ENCODE measurements at places on chromosomes 3 and 15.

GRCh38 chr3:69411346-69411745 is 25.5 kb upstream of the FRMD4B start:
- DNase-seq = no peak

- no peak for DNase-seq
These were observed 344.6 kb downstream of the GRM7 start for GRCh38 chr3:7205535-7205934.

GRCh38 chr3:51311055-51311454 is 74.0 kb upstream of the MANF start:
- DNase-seq = no peak

DNA sequence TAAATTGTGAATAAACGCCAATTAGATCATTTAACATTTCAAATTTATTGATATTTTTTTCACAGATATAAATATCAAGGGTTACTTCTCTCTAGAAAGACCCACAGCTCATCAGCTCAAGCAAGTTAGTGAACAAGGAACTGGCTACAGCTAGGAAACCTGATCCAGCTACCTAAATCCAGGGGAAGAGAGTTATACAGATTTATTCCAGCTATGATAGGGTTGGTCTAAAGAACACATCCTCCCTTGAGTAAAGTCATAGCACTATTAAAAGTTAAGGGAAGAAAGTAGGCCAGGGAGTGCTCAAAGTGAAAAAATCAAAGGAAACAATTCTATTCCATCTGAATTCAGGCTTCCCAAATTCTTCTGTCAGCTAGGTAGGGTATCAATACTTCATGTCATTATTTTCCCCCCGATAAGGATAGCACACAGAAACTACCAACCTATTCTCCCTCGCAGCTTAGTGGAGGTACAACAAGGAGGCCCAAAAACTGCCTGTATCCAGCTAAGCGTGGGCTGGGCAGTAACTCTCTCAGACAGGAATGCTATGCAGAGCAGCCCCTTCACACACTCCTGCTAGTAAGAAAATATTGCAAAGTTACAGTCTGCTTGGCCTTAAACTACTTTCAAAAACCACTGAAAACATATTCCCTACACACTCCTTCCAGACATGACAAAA is 44.0 kb downstream of the DCUN1D1 start:
- no peak for DNase-seq

GRCh38 chr3:25427942-25428788 is at the start of gene RARB:
RARB (plus strand) TSS chr3:25428263; CDS start chr3:25428732, 469 bp downstream.
- peak; percentile 70 for DNase-seq

DNA sequence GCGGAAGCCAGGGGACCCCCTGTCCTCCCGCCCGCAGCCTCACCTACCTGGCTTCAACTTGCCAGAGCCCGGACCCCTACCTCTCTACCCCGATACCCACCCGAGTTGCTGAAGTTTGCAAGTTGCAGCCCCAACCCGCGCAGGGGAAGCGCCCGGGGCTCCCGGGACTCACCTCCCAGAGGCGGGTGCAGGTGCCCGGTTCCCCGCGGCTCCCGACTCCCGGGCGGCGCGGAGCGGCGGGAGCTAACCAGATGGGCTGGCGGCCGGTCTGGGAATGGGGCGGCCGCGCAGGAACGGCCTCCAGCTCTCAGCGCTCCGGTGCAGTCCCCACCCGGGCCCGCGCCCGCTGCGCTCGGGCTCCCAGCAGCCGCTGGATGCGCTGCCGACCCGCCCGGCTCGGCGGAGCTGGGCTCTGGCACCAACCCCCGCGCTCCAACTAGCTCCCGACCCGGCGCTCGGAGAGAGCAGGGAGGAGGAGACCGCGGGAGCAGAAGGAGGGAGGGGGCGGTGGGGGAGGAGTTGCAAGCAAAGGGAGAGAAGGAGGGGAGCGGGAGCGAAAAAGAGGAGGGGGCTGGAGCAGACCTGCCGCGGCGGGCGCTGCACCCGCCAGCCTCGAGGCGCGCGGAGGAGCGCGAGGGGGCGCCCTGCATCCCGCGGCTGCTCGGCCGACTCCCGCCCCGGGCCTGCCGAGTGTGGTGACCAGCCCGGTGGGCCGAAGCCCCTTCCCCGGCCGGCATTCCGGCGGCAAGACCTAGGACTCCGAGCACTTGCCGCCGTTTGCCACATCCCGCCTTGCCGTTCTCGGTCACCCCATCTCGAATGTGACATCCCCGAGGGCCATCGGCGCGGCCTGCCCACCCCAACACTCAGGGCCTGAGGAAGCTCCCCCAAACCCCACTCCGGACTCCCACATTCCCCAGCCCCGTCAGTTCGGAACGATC is at the start of gene SEMA5B:
TSS of gene SEMA5B (minus strand) at position 472 of the 941 bp plus-strand sequence. CDS start 66,500 bp downstream, outside the sequence.
- peak; percentile 62 for DNase-seq

DNA sequence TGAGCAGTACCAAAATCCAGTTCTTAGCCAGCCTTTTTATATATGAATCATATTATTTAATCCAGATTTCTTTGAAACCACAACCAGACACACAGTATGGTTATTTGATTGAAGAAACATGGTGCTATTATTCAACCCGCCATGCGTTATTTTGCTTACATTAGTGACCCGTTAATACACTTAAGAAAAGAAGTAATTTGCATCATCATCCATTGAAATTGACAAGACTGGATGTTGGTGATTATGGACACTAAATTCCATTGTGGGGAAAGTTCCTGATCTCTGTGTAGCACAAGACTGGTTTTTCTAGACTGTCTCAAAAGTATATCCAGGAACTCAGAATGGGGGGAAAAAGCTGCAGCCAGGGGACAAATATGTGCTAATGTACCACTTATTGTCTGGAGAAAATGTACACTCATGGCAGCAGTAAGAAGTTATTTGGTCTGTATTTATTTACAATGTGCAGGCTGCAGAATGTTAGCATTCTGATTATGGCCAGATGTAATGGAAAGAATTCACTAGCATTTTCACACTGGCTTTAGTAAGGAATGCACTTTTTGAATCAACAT is 80.3 kb downstream of the FILIP1L start:
- no peak for DNase-seq

DNA sequence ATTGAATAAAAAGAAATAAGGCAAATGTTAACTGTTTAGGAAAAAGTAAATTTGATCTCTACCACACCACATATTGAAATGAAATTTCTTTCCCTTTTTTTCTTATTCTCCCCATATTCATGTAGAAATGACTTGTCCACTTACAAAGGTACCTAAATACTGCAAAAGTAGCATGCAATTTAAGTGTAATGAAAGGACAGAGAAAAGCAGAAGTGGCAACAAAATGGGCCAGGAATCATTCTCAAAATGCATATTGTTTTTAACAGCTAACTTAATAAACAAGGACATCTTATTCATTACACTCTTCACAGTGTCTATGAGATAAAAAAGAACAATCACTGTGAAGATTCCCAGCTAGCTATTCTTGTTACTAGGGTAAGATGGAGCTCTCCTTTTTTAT is 40.6 kb upstream of the FGF7 start:
- DNase-seq = no peak

GRCh38 chr3:180048103-180048502 is 11.4 kb upstream of the PEX5L start:
- DNase-seq = no peak

DNA sequence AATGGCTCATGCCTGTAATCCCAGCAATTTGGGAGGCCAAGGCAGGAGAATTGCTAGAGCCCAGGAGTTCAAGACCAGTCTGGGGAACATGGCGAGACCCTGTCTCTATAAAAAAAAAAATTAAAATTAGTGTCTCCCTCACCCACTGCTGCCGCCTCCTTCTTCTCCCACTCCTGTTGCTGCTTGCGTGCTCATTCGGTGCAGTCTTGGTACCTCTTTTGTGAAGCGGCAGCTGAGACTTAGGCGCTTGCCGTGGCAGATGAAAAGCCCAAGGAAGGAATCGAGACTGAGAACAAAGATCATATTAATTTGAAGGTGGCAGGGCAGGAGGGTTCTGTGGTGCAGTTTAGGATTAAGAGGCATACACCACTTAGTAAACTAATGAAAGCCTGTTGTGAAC is 20.0 kb downstream of the GLB1 start:
- no peak for DNase-seq

DNA sequence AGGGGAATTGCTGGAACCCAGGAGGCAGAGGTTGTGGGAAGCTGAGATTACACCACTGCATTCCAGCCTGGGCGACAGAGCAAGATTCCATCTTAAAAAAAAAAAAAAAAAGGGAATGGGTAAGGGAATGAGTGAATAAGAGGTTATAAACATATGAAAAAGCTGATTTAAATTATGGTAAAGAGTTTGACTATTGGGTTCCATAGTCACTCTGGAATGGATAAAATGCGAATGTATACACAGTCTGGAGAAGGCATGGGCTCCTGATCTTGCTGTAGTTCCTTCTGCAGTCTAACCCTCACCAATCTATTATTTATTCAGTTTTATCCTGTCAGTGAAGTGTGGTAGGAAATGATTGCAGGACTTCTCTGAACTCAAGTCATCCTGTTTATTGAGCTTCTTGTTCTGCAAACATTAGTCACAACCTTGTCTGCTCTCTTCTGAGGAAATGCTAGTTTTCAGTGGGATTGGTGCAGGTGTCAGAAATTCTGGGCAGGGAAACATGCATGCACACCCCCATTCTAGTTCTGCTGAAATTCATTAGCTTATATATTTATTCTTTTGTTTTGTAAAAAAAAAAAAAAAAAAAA is 190.9 kb upstream of the CFAP20DC start:
- DNase-seq = no peak

DNA sequence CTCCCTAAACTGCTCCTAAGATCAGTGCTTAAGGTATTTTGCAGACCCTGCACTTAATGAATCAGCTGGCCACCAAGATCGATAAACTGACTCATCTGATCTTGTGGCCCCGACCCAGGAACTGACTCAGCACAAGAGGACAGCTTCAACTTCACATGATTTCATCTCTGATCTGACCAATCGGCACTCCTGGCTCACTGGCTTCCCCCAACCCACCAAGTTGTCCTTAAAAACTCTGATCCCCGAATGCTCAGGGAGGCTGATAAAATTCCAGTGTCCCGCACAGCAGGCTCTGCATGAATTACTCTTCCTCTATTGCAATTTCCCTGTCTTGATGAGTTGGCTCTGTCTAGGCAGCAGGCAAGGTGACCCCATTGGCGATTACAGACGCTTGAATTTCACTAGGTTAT is 13.5 kb downstream of the HTR3E start:
- DNase-seq = no peak

GRCh38 chr3:13879946-13880810 is at the start of gene WNT7A:
WNT7A (minus strand) TSS chr3:13880071; CDS start chr3:13879816, 255 bp downstream.
- peak; percentile 49 for DNase-seq

- no peak for DNase-seq
These were observed 327.1 kb downstream of the SATB1 start for GRCh38 chr3:18097989-18098388.

GRCh38 chr3:98014268-98014585 is 20.9 kb downstream of the GABRR3 start:
- no peak for DNase-seq

DNA sequence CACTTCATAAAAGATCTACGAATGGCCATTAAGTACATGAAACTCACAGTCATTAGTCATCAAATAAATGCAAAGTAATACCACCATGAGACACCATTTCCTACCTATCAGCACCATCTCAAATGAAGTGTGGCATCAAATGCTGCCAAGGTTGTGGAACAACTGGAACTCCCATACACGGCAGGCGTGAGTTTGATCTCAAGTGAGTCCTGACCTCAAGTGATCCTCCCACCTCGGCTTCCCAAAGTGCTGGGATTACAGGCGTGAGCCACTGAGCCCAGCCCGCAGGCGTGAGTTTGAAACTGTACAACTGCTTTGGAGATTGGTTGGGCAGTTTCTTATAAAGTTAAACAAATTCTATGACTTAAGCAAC is 28.8 kb upstream of the HDAC11 start:
- no peak for DNase-seq

DNA sequence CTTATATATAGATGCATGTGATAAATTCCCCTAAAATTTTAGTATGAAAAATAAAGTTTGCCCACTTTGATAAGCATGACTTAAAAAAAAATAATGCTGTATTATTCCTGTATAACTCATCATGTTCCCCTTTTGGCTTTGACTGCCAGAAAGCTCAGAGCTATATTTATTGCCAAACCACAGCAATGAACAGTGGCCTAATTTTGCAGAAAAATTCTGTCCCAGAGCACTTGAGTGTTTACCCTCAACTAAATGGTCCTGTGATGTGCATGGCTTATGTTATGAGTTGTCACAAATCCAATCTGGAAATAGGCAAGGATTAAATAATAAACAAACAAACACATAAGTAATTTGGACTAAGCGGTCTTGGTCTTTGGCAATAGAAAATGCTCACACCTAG is 276.7 kb downstream of the SLC9A9 start:
- DNase-seq = no peak

GRCh38 chr15:78210349-78210717 is 24.0 kb downstream of the ACSBG1 start:
- no peak for DNase-seq

DNA sequence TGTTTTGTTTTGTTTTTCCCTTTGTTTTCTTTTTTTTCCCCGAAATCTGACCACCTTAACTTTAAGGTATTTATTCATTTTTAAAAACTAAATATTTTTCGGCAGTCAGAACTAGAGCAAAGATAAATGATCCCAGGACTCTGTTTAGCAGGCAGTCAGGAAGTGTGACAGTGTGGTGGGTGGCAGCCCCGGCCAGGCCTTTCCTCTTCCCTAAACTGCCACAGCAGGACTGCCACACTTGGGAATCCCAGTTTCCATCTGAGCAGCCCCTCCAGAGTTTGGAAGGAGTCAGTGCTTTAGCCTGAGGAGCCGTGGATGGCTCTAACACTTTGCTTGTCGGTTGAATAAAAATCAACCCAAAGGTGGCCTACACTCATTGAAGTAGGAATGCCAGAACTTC is 6.9 kb downstream of the CCRL2 start:
- no peak for DNase-seq

DNA sequence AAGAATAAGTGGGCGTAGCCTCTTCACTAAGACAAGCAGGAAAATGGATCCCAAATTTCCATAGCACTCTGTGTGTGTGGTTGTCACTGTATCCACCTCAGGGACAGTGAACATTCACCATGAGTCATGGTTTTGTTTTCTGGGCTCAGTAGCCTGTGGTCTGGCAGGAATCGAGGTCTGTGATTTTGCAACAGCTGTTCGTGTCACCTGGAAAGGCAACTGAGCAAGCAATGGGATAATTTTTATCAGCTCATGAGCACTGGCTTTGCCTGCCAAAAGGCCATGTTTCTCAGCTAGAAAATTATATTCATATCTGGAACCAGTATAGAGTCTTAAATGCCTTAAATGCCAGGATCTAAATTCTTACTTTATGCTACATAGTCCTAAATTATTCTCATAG is 60.9 kb downstream of the STRIT1 start:
- DNase-seq = no peak
